Amniotic epithelial cell (primary cell): ENCODE measurements at places on chromosomes 3 and 15.

- DNase-seq, result no peak
Observed at GRCh38 chr3:277873-278272, 81.3 kb downstream of the CHL1 start.

DNA sequence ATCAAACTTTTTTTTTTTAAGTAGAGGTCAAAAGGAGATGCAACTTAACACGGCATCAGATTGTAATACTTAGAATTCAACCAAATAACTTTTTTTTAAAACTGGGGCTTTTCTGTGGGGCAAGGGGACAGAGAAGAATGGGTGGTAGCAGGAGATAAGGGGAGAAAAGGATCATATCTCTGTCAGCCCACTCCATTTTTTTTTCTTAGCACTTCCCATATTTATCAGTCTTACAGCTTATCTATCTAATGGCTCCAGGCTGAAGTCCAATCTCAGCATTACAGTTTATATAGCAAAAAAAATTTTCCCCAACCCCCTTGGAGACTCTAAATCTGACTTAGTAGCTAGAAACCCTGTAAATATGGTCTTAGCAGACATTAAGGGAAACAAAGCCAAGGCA, 69.3 kb downstream of the PIK3R4 start:
- DNase-seq, result no peak

GRCh38 chr3:16666206-16666605, 61.0 kb upstream of the DAZL start:
- DNase-seq, result no peak

DNA sequence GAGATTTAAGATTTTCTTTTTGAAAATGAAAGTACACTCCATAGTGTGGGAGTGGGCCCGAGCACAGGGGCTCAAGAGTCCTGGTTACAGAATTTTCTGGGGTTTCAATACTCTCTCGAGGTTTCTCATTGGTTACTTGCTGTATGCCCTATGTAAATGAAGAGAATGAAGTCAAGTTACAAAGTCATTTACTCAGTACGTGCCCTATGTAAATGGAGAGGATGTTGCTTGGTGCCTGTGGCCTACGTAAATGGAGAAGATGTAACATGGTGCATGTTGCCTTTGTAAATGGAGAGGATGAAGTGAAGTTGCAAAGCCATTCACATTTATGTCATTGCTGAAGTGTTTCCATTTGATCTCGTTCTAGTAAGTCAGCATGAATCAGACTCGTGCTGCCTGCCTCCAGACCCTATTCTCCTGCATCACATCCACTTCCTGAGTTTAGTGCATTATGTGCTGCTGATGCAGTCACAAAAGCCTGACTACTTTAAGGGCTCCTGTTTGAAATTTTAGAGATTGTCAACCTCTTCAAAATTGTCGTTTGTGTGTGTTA, 302.0 kb downstream of the ZBBX start:
- peak; percentile 6 for DNase-seq

DNA sequence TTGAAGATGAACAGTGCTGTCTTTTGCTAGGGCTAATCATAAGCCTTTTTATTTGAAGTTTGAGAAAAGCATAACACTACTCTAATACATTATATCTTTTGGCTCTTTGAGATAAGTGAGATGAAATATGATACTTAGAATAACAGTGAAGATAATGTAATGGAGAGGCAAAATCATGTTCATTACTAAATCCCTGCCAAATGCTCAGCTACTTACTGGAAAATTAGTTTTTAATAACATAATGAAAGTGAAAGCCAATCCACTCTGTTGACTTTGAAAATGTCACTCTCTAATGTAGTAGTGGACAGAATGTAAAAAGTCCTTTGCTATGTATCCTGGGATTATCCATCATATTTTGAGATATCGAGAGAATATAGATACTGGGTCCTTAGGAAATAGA, 35.9 kb upstream of the MYH15 start:
- DNase-seq, result no peak

DNA sequence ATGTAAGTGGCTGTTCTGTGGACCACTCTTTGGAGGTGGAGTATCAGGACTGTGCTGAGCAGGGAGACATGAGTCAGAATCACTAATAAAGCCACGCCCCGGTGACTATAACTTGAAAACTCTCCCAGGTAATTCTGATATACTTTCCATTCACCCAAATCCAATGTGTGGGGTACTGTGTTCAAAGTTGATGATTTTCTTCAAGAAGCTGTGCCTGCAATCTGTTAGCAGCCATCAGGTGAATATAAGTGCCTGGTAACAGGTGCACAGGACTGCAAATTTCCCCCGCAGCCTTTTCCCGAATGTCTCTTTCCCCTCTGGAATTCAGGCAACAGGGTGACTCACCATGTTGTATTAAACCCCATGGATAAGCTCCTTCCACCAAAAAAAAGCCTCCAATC, 17.0 kb downstream of the MAGI1 start:
- no peak for DNase-seq

- no peak for DNase-seq
Observed at GRCh38 chr3:6512172-6512800, 348.6 kb upstream of the GRM7 start.

- DNase-seq, result no peak
Observed at GRCh38 chr3:110667216-110667615, 404.4 kb upstream of the NECTIN3 start.

DNA sequence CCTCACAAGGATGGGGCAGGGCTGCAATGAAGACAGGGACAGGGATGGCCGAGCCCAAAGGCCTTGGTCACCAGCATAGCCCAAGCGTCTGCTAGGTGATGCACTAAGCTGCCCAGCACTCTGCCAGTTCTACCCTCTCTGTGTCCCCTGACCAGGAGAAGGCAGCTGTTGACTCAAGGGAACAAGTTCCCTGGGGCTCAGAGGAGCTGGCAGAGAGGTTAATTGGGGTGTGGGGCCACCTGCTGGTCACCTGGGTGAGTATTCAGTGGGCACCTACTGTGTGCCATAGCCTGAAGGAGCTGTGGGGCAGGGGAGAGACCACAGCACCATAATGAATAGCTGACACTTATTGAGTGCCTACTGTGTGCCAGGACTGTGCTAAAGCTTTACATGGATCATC, 22.0 kb upstream of the DOCK3 start:
- DNase-seq, result peak; percentile 7

- peak; percentile 12 for DNase-seq
Observed at GRCh38 chr3:101072300-101072699, 79.1 kb upstream of the ABI3BP start.

GRCh38 chr3:55169161-55169560, 241.3 kb upstream of the LRTM1 start:
- DNase-seq, result no peak

DNA sequence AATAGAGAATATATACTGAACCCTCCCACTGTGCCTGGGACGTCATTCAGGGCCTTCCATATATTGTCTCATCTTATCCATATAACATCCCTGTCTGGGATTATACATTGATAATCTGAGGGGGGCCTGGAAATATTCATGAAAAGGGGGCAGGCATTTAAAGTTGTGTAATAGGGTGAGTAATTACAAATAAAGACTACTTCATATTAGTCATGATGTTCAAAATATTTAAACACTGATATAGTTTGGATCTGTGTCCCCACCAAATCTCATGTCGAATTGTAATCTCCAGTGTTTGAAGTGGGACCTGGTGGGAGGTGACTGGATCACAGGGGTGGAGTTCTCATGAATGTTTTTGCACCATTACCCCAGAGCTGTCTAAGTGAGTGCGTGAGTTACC, 97.8 kb downstream of the AQP9 start:
- no peak for DNase-seq

DNA sequence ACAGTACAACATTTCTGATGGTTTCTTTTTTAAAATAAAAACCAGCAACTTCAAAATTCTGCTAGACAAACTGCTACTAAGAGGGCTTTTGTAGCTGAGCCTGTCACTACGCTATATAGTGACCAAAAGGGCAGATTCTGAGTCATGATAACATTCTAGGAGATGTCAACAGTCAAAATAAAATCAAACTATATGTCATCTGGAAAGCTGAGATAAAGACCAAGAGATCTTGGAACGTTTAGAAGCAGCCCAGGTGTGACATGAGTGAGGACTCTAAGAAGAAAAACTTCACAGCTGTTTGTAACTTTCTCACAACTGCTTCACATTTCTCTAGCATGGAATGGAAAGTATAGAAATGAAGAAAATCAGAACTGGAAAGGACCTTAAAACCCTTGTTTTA, 84.6 kb downstream of the FILIP1L start:
- no peak for DNase-seq

GRCh38 chr3:168973206-168973605, 690.3 kb downstream of the MECOM start:
- DNase-seq, result no peak

DNA sequence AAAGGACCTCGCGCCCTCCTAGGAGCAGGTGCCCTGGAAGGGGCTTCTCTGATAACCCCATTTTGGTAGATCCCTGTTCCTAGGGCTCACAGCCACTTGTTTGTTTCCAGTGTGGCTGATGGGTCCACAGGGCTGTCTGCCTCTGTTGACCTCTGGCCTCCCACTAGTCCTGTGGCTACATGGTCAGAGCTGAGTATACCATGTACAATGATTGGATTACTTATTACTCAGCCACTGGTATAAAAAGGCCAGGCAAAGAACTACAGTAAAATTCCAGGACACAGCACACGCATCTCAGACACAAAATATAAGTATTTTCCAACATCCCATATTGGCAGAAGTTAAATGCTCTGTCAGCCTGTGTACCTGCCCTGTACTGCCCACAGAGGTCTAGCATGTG, 277.3 kb downstream of the GABRG3 start:
- no peak for DNase-seq

DNA sequence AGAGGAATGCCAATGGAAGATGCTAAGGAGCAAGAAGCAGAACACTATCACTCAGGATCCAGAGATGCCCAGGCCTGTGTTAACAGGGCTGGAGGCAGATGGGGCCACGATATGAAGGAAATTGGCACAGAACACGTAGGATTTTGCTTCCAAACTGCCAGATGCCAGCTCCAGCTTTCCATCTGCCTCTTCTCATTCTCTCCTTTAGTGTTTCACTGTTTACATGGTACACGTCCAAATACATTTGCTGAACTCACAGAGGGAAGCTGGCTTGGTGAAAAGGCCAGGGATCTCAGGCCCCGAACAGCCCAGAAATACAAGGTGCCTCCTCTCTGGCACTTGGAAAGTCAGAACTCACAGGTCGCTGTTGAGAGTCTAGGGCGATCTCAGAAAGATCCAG, 187.0 kb downstream of the NTRK3 start:
- DNase-seq, result no peak

DNA sequence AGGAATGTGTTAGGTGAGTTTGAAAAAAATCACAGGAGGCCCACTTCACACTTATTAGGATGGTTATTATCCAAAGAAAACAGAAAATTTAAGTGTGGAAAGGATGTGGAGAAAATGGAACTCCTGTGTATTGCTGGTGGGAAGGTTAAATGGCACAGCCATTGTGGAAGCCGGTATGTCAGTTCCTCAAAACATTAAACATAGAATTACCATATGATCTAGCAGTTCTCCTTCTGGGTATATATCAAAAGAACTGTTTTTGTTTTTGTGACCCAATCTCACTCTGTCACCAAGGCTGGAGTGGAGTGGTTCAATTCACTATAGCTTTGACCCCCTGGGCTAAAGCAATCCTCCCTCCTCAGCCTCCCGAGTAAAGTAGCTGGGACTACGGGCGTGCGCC, 10.4 kb upstream of the ZFYVE19 start:
- DNase-seq, result no peak

- DNase-seq, result peak; percentile 89
Observed at GRCh38 chr3:142595581-142595950, 627 bp upstream of the PLS1 start.

- DNase-seq, result peak; percentile 88
Observed at GRCh38 chr3:69739204-69740102, at the start of gene MITF. MITF (plus strand) TSS chr3:69739464; CDS start chr3:69739598, 134 bp downstream.

DNA sequence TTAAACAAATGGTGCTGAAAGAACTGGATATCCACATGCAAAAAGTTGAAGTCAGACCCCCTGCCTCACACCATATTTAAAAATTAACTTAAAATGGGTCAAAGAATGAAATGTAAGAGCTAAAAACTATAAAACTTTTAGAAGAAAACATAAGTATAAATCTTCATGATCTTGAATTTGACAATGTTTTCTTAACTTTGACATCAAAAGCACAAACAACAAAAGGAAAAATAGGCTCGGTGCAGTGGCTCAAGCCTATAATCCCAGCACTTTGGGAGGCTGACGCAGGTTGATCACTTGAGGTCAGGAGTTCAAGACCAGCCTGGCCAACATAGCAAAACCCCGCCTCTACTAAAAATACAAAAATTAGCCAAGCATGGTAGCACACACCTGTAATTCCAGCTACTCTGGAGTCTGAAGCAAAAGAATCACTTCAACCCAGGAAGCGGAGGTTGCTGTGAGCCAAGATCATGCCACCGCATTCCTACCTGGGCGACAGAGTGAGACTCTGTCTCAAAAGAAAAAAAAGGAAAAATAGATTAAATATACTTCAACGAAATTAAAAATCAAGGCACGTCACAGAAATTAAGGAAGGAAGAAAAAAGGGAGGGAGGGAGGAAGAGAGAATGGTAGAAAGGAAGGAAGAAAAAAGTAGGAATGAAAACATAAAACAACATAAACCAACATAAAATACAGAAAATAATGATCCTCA, 1.5 kb downstream of the RAB27A start:
- no peak for DNase-seq
